Stimulated activated CD4-positive, alpha-beta T cell treated with anti-CD3 and anti-CD28 coated beads, Interleukin-15, amount 100 ng/mL, for 24 hours (primary cell): ENCODE measurements at places on chromosomes 7 and 10.

DNA sequence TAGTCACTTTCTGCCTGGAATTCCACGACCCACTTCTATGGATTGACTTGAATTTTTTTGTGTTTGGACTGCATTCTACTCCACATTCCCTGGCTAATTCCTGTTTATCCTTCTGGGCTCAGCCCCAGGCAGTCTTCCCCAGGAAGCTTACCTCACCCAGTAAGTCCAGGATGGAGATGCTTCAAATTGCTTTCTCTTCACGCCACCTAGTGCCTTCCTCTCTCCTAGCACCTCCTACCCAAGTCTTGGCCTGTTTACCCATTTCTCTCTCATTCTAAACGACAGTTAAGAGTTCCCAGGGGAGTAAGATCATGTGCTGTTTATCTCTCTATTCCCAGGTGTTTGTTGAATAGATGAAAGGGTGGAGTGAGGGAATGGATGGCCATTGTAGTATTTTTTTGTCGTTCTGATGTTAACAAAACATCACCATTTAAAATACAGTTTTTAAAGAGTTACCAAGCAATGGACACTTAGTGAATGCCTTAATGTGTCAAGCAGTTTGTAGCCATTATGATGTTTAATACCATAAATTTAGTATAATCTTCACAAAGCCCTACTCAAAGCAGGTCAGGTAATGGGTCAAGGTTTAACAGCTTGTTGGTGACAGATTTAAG, 45.5 kb upstream of the TARP start:
- no peak for DNase-seq

- no peak for DNase-seq
Measured at GRCh38 chr7:33517191-33517590, 387.8 kb downstream of the BBS9 start.

GRCh38 chr10:31134311-31134952, 102.8 kb upstream of the ZNF438 start:
- DNase-seq = peak; percentile 45

- DNase-seq = no peak
Measured at GRCh38 chr7:108375668-108376067, 80.6 kb downstream of the NRCAM start.

DNA sequence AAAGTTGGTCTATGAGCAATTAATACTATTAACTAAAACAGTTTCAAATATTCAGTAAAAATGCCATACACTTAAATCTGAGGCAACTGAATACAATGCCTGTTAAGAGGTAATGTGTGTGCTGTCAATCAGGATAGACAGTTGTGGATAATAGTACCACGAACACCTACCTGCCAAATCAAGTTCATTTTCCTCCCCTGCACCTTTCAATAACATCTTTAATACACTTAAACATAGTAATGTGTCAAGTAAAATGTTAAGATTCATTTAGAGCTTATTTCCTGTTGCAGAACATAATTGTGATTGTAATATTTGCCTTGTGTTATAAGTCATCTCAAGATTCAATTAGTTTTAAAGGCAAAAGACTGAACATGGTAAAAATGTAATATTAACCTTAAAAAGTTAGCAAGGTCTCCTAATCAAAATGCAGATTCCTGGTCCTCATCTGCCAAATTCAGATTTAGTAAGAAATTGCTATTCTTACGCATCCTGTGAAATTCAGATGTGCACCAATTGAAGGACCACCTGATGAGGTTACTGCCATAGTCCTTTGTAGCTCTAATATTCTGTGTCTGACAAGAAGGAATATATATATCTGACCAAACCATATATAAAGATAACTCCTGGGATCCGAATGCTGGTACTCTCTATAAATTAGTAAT, 37.1 kb downstream of the COL1A2 start:
- no peak for DNase-seq
